Activated T-cell treated with anti-CD3 and anti-CD28 coated beads, Interleukin-2, amount 50 U/mL, for 24 hours (primary cell): ENCODE measurements at places on chromosomes 13 and 19.

GRCh38 chr19:4241824-4242430, 5.0 kb upstream of the YJU2 start:
- no peak for DNase-seq

GRCh38 chr19:33085570-33086128, 4.7 kb downstream of the GPATCH1 start:
- DNase-seq = no peak

DNA sequence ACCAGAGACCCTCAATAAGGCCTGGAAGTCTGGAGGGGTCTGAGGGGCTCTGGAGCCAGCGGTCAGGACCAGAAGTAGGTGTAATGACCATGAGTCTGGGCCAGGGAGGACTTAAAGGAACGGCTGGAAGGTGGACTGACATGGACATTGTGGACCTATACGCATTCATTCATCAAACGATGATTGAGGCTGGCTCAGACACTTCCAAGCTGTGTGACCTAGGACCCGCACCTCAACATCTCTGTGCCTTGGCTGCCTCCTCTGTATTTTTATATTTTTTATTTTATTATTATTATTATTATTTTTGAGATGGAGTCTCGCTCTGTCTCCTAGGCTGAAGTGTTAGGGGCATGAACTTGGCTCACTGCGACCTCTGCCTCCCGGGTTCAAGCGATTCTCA, 9.3 kb upstream of the LRRC25 start:
- no peak for DNase-seq

GRCh38 chr19:342801-343421, 1.7 kb downstream of the MIER2 start:
- no peak for DNase-seq

GRCh38 chr19:52735734-52736133, 890 bp upstream of the ZNF611 start:
- DNase-seq = no peak

GRCh38 chr19:21314676-21315075, 14.5 kb downstream of the ZNF708 start:
- DNase-seq = no peak

GRCh38 chr19:1053176-1054101, 13.5 kb upstream of the ARHGAP45 start:
- DNase-seq = no peak

- no peak for DNase-seq
Observed at GRCh38 chr13:111659219-111659775, 338.9 kb downstream of the TEX29 start.

DNA sequence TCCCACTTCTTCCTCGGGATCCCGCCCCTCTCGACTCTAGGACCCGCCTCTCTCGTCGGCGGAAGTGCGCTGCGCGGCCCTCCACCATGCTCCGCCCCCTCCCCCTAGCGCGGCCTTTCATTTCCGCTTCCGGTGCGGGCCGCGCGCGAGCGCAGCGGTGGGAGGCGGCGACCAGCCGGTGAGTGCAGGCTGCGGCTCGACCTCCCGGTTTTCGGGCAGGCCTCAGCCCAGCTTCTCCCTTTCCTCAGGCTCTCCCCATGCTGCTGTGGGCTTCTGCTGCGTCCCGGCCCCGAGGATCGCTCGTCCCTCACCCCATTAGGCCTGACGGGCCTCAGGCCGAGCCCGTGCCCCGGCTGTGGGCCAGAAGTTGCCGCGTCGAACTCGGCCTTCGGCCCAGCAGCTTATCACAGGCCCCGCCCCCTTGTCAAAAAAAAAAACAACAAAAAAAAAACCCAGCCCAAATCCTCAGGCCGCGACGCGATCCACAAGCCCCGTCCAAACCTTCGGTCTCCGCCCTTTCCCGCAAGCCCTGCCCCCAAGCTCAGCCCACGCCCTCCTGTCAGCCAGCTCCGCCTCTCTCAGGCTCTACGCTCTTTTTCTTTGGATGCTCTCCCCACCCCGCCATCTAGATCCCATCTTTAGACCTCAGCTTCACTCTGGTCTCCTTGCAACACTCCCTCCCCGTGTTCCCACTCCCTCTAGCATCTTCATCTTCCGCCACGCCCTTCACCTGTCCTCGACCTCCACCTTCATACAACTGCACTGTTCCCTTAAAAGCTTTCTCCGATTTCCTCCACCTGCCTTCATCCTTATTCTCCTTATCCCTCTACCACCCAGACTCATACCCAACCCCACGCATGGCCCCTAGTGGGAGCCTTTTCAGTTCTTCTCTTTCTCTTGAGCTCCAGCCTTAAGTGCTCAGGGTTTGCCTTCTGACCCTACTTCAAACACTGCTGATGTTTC, at the start of gene CLASRP:
Gene CLASRP, plus strand, starts transcription at position 115 of the 963 bp plus-strand sequence. CDS start 1,168 bp downstream, outside the sequence.
- peak; percentile 92 for DNase-seq

DNA sequence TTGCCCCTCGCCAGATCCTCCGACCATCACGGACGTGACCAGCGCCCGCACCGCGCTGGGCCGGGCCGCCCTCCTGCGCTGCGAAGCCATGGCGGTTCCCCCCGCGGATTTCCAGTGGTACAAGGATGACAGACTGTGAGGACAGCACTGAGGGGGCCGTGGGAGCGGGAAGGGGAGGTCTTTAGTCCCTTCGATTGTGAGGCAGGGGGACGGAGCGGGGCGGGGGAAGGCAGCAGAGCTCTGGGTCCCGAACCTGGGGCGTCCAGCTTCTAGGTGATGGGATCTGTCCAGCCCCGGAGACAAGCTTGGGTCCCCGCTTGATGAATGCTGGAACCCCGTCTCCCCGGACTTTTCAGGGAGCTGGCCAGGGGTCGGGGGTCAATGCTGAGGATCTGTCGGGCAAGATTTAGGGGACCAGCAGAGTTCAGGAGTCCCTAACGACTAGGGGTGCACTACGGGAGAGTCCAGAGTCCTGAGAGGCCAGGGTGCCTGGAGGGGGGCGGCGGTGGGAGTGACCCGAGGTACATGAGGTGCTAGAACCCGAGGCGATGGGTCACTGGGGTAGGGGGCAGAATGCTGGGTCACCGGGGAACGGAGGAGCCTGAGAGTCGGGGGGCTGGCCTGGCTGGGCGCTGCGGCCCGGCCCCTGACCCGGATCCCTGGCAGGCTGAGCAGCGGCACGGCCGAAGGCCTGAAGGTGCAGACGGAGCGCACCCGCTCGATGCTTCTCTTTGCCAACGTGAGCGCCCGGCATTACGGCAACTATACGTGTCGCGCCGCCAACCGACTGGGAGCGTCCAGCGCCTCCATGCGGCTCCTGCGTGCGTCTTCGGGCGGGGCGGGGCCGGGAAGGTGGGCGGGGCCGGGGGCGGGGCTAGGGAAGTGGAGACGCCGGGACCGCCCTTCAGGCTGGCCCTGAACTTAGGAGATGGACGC, 14.6 kb downstream of the VSIG10L start:
- DNase-seq = peak; percentile 71

- DNase-seq = peak; percentile 92
Observed at GRCh38 chr19:6674868-6675305, 4.9 kb upstream of the TNFSF14 start.

GRCh38 chr13:44243198-44243857, 130.3 kb upstream of the SERP2 start:
- DNase-seq = no peak

GRCh38 chr13:87820241-87820640, 149.1 kb downstream of the SLITRK5 start:
- DNase-seq = no peak

GRCh38 chr19:27971071-27971470, 1241.9 kb downstream of the UQCRFS1 start:
- no peak for DNase-seq

DNA sequence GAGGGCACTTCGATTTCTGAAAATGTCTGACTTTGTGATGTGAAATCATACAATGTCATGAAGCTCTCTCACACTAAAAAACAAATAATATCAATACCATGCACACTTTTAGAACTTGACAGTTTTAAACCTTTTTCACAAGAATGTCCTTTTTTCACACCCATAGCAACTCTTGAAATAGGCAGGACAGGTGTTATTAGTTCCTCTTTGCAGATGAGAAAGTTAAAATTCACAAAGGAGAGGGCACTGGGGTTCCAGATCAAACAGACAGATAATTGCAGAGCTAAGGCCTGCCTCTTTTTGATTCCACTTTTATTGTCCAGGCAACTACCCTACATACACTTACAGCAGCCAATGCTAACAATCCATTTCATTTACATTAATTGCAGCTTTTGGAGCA, 142.8 kb downstream of the KLF12 start:
- no peak for DNase-seq

- no peak for DNase-seq
Observed at GRCh38 chr19:45881909-45882528, 3.9 kb downstream of the IRF2BP1 start.

GRCh38 chr13:112917737-112918136, 51.3 kb upstream of the MCF2L start:
- DNase-seq = no peak

GRCh38 chr13:96279904-96280303, 190.0 kb downstream of the HS6ST3 start:
- DNase-seq = no peak

GRCh38 chr13:72341904-72342303, 385.5 kb downstream of the MZT1 start:
- DNase-seq = no peak

- DNase-seq = no peak
Observed at GRCh38 chr13:97113231-97114001, 108.7 kb upstream of the MBNL2 start.

DNA sequence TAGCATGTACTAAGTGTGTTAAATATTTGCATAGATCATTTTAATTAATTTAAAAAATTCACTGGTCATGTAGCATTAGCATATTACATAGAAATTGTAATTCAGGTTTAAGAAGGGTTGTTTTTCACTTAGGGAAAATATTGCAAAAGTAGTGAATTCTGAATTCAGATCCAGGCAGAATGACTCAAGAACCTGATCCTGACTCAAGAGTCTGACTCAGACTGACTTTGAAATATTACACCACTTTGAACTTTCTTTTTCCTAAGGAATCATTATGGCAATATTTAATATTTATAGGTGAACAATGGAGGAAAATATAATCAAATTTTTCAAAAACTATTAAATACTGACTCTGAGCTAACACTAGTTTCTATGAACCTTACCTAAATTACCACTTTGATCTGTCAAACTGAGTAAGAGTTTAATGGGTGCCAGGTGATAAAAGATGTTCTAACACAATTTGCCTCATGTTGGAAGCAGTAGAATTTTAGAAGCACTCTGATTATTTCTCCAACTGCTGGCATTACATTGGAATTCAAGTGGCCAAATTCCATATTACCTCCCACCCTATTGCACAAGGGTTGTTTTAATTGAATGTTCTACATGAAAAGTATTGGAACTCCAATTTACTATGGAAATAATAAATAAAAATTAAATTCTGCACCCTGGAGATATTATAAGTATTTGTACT, 261.6 kb downstream of the SLITRK1 start:
- no peak for DNase-seq

- no peak for DNase-seq
Observed at GRCh38 chr19:8526345-8527091, 12.6 kb upstream of the ZNF414 start.

GRCh38 chr19:58575183-58576041, 2.3 kb upstream of the MZF1 start:
- DNase-seq = peak; percentile 87

DNA sequence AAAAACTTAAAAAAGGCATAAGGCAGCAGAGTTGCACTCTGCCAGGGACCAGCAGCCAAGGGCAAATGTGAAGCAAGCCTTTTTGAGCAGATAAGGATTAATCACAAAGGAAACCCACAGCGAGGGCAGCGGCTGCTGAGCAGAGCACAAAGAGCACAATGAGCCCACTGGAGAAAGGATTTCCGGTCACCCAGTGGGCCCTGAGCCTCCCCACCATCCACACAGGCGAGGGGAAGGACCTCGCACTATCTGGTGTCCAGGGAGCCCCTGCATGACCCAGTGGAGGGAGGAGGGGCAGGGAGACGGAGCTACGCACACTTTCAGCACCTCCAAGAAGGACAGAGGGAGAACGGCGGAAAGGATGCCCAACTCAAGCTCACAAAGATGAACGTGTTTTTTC, 40.0 kb downstream of the COL4A1 start:
- no peak for DNase-seq

DNA sequence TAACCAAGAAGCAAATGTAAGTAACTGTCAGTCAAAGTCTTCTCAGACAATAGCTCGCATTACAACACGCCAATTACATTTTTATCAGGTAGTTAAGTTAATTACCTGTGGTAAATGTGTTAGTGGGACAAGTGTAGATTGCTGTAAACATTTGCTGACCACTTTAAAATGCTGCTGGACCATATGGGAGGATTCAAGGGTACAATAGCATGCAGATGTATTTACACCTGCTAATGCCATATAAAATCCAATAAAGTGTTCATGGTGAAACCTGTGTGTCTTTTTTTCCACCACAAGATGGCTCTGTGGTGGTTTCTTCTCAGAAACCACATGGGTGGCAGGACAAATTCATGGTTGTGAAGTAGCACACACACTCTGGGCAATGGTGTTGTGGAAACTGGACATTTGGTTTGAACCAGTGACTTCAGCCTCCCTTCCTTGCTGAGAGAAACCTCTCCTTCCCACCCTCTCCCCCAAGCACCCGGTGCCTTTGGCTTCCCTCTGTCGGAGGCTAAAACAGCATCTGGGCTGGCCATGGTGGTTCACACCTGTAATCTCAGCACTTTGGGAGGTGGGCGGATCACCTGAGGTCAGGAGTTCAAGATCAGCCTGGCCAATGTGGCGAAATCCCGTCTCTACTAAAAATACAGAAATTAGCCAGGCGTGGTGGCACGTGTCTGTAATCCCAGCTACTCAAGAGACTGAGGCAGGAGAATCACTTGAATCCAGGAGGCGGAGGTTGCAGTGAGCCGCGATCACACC, 18.1 kb upstream of the GTF3A start:
- DNase-seq = peak; percentile 43

GRCh38 chr13:108785844-108786243, 156.4 kb downstream of the MYO16 start:
- DNase-seq = no peak

GRCh38 chr13:97134364-97135095, 87.6 kb upstream of the MBNL2 start:
- no peak for DNase-seq

DNA sequence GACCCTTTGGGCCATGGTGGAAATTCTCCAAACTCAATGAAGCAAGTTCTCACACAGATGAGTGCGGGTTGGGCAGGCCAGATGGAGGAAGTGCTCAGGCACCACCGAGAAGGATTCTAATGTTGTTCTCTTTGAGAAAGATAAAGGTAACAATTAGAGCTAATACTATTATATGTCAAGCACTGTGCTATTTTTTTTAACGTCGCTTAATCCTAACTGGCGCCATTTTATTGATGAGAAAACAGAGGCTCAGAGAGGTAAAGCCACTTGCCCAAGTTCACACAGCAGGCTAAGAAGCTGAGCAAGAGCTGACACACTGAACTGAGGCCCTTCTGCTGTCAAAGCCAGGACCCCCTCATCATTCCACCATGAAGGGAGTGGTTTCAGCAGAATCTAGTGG, 1.0 kb downstream of the FBL start:
- no peak for DNase-seq
